Fibroblast of villous mesenchyme (primary cell): ENCODE measurements at places on chromosomes 3 and 15.
A peak's percentile ranks its signal among the peaks of the same experiment; 100 is the strongest.

DNA sequence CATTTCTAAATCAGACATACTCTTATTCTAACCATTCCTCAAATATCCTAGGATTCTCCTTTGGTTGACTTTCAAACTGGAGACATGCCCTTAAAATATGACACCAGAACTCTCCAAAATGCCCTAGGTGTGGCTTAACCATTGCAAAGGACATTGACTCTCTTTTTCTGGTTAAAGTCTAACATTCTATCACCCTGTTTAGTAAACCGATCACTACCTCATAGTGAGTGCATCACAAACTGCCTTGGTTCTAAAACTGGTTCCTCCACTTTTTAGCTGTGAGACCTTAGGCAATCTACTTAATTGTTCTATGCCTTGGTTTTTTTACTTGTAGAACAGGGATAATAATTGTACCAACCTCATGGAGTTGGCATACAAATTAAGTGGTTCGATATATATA lies 224.3 kb downstream of the CDIN1 start:
- no peak for DNase-seq

DNA sequence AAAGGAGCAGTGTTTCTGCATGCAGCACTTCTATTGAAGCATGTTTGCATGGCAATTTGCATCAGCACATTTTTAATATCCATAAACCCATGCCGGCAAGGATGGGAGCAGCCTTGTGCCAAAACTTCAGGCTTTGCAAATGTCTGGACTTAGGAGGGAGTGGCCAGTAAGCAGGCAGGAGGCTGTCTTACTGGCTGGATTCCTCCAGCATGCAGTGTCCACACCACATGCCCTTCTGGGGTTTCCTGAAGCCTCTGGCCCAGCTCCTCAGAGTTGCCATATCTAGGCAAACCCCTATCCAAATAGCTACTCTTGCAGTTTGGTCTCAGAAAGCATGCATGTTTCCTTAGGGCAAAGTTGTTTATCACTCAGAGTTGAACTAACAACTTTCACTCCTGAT lies 139.1 kb upstream of the MRPS22 start:
- peak; percentile 31 for DNase-seq

- peak; percentile 97 for DNase-seq
Measured at GRCh38 chr15:83848315-83849050, 194.6 kb downstream of the ADAMTSL3 start.

DNA sequence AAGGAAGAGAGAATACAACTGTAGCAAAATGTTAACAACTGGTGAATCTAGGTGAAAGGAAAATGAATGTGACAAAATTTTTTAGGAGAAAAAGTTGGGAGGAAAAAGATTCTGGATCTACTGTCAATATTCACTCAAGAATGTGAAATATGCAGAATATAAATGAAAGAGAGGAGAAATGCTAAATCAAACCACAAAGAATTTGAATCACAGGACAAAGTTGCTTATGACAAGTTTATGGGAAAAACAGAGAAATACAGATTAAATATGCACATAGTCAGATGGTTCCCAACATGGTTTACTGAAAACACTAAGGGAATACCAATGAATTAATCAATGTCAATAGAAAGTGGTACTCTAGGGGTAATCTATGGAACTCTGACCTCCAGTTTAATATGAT lies 27.6 kb downstream of the C3orf33 start:
- DNase-seq, result no peak

GRCh38 chr3:57091521-57092273 lies 31.2 kb downstream of the SPATA12 start:
- peak; percentile 37 for DNase-seq

DNA sequence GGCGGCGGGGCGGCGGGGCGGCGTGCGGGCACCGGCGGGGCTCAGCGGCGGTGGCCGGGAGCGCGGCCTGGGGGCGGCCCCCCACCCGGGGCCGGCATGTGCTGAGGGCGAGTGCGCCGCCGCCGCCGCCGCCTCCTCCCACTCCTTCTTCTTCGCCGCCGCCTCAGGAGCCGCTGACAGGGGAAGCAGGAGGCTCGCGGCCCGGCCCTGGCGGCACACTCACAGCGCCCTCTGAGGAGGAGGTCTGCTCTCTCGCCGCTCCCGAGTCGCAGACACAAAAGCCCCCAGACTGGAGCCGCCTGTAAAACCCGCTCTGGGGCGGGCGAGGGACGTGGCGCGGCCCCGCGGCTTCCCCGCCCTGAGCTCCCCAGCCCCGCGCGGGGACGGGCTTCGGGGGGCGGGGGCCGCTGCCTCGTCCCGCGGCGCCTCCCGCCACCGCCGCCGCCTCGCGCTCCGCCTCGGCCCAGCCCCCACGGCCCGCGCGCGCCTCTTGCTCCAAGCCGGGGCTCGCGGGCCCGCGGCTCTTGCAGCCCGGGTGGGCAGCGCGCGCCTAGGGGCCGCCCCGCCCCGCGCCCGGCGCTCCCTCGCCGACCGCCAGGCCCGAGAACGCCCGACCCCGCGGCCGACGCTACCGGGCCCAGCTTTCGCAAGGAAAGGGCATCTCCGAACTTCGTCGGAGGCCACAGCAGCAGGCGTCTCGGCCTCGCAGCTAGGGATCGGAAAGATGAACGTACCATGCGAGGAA lies at the start of gene PYGO1:
Gene PYGO1, minus strand, starts transcription at position 276 of the 745 bp plus-strand sequence. CDS start 462 bp downstream, outside the sequence.
- peak; percentile 72 for DNase-seq

DNA sequence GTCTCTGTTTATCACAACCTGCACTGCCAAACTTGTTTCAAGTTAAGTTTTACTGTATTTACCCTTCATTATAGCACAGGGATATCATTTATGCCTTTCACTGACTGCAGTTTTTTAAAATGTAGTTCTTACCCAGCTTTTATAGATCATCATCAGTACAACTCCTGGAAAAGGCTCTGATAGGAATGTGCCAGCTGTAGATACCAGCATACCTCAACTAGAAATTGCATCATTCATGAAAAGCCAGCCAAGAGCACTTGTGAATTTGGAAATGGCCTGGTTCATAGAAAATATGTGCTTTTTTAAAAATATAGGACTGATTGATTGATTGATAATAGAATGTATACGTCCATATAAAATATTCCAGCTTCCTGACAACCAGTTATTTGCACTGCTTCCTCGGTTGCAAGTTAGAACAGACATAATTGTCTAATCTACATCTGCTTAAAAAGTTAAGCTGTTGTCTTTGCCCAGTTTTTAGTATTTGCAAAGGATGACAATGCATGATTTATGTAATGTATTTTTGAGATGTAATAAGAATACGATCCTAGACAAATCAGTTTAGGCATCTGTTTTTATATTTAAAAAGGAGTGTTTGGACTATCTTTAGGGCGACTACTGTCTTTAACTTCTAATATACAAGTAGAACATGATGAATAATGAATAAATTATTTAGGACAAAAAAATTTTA lies 58.5 kb downstream of the DCUN1D1 start:
- DNase-seq, result peak; percentile 55

- no peak for DNase-seq
Measured at GRCh38 chr3:44395714-44396113, 57.1 kb downstream of the TCAIM start.
